ENCODE measurements at places on chromosomes 11 and 22.

GRCh38 chr22:33962409-33962808 lies 42.1 kb upstream of the LARGE1 start:
- DNase-seq, result no peak

GRCh38 chr11:64838600-64839334 lies 5.7 kb downstream of the CDC42BPG start:
- DNase-seq, result no peak

GRCh38 chr11:66228521-66228920 lies 39.9 kb upstream of the RAB1B start:
- no peak for DNase-seq

GRCh38 chr11:131838016-131838415 lies 467.6 kb downstream of the NTM start:
- no peak for DNase-seq

GRCh38 chr11:132099692-132100091 lies 729.3 kb downstream of the NTM start:
- no peak for DNase-seq

DNA sequence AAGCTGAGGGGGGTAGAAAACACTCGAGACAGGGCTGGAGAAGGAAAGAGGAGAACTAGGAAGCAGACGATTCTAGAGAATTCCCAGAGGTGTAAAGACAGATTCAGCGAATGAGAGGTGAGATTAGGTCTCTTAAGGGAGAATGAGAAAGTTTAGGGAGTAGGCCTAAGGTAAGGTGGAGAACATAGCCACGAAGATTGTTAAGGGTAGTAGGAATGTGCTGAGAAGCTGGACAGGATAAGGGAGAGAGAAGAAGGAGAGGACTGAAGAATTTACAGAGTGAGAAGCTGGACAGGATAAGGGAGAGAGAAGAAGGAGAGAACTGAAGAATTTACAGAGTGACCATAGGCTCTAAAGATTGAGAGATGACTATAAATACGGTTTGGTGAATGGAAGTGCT lies 908 bp downstream of the PPME1 start:
- DNase-seq, result no peak

- peak; percentile 40 for DNase-seq
These were observed 62.2 kb upstream of the TENM4 start for GRCh38 chr11:79503028-79503427.

- DNase-seq, result no peak
These were observed 35.6 kb downstream of the ETS1 start for GRCh38 chr11:128551611-128552335.

GRCh38 chr22:26534874-26535602 lies 22.8 kb upstream of the TFIP11 start:
- DNase-seq, result no peak

- DNase-seq, result no peak
These were observed 481.1 kb downstream of the MIAT start for GRCh38 chr22:27138471-27138870.
